ENCODE measurements at places on chromosomes 4 and X.

DNA sequence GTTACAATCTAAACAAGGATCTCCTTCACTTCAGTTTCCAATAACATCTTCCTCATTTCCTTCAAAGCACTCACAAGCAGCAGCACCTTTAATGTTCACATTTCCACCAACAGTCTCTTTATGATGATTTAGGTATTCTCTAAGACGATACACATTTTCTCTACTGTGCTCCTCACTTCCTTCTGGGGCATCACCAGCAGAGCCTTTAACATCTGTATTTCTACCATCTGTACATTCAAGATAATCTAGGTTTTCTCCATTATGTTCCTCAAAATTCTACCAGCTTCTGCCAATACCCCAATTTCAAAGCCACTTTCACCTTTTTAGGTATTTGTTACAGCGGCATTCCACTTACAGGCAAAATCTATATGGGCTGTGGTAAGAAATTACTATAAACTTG is 80.6 kb downstream of the FBXW7 start:
- DNase-seq, result no peak

DNA sequence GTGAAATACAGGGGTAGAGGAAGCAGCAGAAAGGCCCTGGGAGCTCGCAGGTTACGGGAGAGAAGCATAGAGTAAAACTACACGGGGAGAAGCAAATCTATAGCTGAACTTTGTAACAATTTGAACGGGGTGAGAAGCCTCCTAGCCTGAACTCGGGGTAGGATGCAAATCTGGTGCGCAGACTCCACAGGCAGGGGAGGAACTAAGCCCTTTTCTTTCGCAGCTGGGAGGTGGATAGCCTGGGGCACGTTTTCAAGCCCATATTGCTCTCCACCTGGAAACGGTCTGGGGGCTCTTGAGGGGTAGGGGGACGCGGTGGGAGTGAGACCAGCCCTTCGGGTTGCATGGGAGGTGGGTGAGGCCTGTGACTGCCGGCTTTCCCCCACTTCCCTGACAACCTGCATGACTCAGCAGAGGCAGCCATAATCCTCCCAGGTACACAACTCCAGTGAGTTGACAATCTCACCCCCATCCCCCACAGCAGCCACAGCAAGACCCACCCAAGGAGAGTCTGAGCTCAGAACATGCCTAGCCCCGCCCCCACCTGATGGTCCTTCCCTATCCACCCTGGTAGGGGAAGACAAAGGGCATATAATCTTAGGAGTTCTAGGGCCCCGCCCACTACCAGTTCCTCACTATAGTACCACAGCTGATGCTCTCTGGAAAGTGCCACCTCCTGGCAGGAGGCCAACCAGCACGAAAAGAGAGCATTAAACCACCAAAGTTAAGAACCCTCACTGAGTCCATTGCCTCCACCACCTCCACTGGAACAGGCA is 29.9 kb downstream of the SOWAHB start:
- no peak for DNase-seq

GRCh38 chr4:142840516-142841123 is 5.5 kb downstream of the INPP4B start:
- peak; percentile 5 for DNase-seq

DNA sequence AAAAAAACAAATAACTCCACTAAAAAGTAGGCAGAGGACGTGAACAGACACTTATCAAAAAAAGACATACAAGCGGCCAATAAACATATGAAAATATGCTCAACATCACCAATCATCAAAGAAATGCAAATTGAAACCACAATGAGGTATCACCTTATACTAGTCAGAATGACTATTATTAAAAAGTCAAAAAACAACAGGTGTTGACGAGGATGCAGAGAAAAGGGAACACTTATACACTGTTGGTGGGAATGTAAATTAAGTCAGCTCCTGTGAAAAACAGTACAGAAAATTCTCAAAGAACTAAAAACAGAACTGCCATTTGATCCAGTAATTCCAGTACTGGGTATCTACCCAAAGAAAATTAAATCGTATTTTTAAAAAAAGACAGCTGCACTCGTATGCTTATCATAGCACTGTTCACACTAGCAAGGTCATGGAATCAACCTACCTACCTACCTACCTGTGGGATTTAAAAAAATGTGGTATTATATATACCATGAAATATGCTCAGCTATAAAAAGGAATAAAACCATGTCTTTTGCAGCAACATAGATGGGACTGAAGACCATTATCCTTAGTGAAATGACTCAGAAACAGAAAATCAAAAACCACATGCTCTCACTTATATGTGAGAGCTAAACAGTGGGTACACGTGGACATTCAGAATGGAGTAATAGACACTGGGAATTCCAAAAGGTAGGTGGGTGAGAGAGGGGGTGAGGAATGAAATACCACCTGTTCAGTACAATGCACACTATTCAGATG is 24.8 kb upstream of the PTPN13 start:
- DNase-seq, result no peak

DNA sequence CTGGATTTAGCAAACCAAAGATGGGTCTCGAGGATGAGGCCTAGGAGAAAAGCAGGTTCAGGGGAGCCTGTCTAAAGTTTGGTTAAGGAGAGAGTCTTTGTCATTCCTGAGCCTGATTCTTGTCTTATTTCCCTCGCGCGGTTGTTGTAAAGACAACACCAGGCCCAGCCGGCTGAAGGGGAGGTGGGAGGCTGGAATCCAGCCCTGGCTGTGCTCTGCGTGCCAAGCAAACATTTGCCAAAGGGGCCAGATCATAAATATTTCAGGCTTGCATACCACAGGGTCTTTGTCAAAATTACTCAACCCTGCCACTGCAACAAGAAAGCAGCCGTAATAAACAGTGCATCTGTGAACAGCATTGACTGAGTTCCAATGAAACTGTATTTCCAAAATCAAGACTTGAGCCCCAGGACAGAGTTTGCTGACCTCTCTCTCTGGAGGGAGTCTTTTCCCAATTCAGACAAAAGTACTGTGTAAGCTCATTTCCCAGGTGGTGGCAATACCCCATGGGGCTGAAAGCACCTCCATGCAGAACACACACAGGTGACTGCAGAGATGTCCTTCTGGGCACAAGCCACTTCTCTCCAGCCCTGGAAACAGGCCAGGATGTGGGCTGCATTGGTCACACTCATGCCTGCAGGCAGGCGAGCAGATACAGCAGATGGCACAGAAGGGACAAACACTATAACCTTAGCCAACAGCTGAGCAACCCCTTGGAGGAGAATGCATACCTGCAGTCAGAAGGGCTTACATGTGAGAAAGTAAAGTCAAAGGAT is 320.3 kb downstream of the STK32B start:
- no peak for DNase-seq

DNA sequence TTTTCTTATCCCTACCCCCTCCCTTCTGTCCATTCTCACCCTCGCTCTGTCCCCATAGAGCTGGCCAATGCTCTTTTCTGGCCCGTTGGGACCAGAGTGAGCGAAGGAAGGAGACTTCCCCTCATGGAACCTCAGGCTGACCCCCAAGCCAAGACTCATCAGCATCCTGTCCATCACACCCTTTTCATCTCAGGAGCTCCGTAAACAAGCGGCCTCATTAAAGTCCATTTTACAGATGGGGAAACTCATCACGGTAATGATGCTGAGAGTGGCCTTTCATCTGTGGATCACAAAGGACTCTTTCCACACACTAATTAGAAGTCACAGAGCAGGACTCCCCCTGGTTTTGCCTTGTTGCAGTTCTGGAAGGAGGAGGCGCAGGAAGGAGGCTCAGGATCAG is 67.4 kb upstream of the SLC34A2 start:
- no peak for DNase-seq

GRCh38 chr4:151833174-151833573 is 72.4 kb upstream of the GATB start:
- DNase-seq, result no peak

GRCh38 chrX:74195605-74196004 is 108.4 kb upstream of the ZCCHC13 start:
- DNase-seq, result no peak

- DNase-seq, result no peak
Observed at GRCh38 chr4:163330916-163331628, 1.3 kb downstream of the NPY1R start.

GRCh38 chr4:167428156-167428555 is 193.9 kb upstream of the SPOCK3 start:
- DNase-seq, result no peak

DNA sequence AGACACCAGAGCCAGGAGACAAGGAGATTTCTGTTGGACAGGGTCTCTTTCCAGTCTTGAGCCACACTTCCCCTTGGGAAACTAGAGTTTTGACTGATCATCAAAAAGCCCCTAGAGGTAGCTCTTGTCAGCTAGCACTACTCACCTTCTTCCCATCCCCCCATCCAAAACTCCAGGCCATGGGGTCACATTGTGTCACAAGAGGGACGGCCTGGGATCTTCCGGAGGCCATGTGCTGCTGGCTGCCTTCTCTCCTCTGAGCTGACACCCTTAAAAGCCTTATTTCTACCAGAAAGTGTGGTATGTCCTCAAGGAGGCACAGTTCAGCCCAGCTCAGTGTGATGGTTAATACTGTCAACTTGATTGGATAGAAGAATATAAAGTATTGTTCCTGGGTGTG is 7.8 kb downstream of the PNMA3 start:
- no peak for DNase-seq

DNA sequence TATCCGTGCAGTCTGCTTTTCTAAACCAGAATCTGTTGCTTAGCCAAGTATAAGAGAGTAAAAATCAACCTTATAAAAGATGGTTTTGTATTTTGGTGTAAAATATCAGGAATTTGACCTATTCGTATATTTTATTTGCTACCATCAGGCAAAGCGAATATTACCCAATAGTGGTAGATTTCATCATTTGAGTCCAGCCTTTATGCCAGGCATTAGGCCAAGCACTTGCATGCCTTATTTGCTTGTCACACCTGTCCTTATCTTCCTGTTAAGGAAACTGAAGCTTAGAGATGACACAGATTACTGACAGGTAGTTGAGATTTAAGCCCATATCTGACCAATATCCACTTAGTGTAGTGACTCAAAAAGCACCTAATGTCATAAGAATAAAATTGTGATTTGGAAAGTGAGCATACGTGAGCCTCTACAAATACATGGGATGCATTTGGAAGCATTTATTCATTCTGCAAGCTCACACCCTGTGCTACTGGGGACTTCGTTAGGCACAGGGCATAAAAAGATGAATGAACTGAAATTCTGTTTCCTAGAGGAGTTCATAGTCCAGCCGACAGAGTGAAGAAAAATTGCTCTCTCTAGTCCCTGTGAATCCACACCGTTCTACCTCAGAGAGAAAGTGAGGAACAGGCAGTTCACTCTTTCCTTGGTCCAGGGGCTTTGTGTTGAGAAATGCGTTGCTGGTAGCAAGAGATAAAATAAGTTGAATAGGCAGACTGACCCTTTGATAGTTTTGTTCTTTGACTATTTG is 2.3 kb upstream of the RNF212 start:
- DNase-seq, result no peak

GRCh38 chr4:76782837-76783236 is 115.1 kb downstream of the SOWAHB start:
- DNase-seq, result peak; percentile 75

DNA sequence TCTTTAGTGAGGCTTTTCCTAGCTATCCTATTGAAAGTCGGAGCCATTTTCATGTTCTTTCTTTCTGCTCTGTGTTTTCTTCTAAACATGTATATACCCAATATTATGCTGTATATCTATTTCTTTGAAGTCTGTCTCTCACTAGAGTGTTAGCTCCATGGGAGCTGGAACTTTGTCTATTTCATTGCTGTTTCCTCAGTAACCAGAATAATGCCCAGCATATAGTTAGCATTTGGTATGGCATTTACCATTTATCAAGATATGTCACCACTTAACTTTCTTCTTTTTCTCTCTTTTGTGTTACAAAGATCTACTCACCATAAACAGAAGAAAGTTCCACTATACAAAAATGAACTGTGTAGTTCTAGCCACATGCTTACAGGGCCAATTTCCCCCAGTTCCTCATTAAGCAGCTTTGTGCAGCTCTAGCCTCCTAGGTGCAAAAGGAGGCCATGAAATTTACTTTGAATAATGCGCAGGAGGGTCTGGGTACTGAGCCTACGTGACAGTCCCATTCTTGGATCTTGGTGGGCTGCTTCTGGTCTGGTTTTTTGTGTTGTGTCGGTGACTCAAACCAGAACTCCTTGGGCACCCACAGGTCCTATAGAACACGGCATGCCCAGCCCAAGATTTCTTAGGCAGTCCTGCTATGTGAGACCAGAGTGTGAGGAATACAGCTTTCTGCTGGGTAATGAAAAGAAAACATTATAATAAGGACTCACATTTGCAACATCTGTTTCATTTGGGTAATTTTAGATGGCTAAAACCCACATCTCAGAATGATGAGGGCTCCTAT is 302.3 kb upstream of the IGFBP7 start:
- no peak for DNase-seq

DNA sequence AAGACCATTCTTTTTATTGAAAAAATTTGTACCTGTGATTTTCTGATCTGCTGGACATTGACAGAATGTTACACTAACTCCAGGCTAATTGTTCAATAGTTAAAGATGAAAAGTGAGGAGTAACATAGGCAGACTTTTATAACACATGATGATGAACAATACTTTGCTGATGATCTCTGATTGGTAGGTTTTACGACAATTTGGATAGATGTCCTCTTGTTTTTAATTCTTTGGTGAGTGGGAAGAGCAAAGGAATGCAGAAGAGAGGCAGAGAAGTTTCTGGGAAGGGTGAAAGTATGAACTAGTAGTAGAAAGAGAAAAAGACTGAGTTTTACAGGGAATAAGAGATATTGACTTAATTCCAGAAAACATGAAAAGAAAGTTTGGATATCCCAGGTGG is 267.3 kb upstream of the HAND2 start:
- no peak for DNase-seq

DNA sequence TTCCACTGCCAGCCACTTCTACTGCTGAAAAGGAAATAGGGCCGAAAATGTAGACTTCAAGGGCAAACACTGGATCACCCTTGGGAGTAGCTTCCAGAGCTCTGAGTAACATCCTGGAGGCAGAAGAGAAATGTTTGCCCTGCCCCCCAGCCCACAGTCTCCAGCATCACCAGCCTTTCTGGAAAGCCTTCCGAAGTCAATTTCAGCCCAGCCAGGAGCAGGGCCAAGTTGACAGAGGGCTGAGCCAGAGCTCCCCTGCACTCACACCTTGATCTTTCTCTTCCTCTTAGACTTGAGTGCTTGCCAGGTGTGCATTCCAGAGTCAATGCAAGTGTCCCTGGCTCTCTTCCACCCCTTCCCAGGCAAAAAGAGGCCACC is 35.2 kb downstream of the SLC25A5 start:
- DNase-seq, result peak; percentile 47
